ENCODE measurements at places on chromosomes 6 and 20. TPM values are rescaled to one million over a fixed set of nuclear protein-coding genes. Genes with fewer than 3 reads are reported as not detected.

The NXT1 gene
- polyA plus RNA-seq = 46.3 TPM

The HLA-DMB gene
- 4.5 TPM for polyA plus RNA-seq

The PFDN6 gene
- polyA plus RNA-seq = 97.8 TPM

The SERPINB6 gene
- 1.9 TPM for polyA plus RNA-seq

The TCF19 gene
- polyA plus RNA-seq = 2.5 TPM

The ARMC12 gene
- 4.9 TPM for polyA plus RNA-seq

The FAM229B gene
- polyA plus RNA-seq = 140 TPM

The ALDH8A1 gene
- 6.9 TPM for polyA plus RNA-seq

The RBM24 gene
- 4.9 TPM for polyA plus RNA-seq

The BACH2 gene
- polyA plus RNA-seq = 45.5 TPM

The MACROD2 gene
- polyA plus RNA-seq = 23.2 TPM

The BLOC1S5 gene
- 11.0 TPM for polyA plus RNA-seq

The ZNF311 gene
- polyA plus RNA-seq = 4.7 TPM

The OR2H1 gene
- polyA plus RNA-seq = not detected

The MMP24 gene
- polyA plus RNA-seq = 68.9 TPM

The EEF1A2 gene
- 208 TPM for polyA plus RNA-seq

The SAMD5 gene
- polyA plus RNA-seq = 14.5 TPM

The APOBEC2 gene
- polyA plus RNA-seq = not detected

The SLA2 gene
- polyA plus RNA-seq = not detected

The SLC17A1 gene
- not detected for polyA plus RNA-seq

The FGD2 gene
- not detected for polyA plus RNA-seq

The MICA gene
- polyA plus RNA-seq = 0.87 TPM

The CYP24A1 gene
- not detected for polyA plus RNA-seq

The RNF182 gene
- polyA plus RNA-seq = 8.0 TPM

The PMEPA1 gene
- polyA plus RNA-seq = 5.0 TPM

The MAFB gene
- polyA plus RNA-seq = 5.6 TPM

The UNC5CL gene
- polyA plus RNA-seq = 1.0 TPM

The KHDC1L gene
- not detected for polyA plus RNA-seq

The PLCB4 gene
- polyA plus RNA-seq = 13.1 TPM

Measured in neural cell (in vitro differentiated cells).